Motor neuron (in vitro differentiated cells): ENCODE measurements at places on chromosomes 2 and 18. TPM values are rescaled to one million over a fixed set of nuclear protein-coding genes. Genes with fewer than 3 reads are reported as not detected.

Gene NEURL3
- 0.66 TPM in 1 of 2 replicates, not detected in the other for total RNA-seq

Gene ZNF521
- 2.6 and 12.2 TPM in 2 replicates for total RNA-seq

Gene ERFE
- 1.00 and 1.1 TPM in 2 replicates for total RNA-seq

Gene EGR4
- 0.47 and 0.68 TPM in 2 replicates for total RNA-seq

Gene KCNG2
- total RNA-seq = 0.20 TPM in 1 of 2 replicates, not detected in the other

Gene ANKAR
- 3.7 and 3.9 TPM in 2 replicates for total RNA-seq

Gene CYTIP
- 0.25 TPM in 1 of 2 replicates, not detected in the other for total RNA-seq

Gene RNF152
- total RNA-seq = 30.1 and 35.6 TPM in 2 replicates

Gene CTAGE1
- 0.05 and 0.16 TPM in 2 replicates for total RNA-seq

Gene SERPINB8
- total RNA-seq = 21.5 and 25.5 TPM in 2 replicates

Gene CYS1
- total RNA-seq = 0.23 and 0.50 TPM in 2 replicates

Gene COL4A3
- total RNA-seq = 0.28 and 0.58 TPM in 2 replicates

Gene FSHR
- total RNA-seq = 0.05 and 0.13 TPM in 2 replicates

Gene CRYGD
- total RNA-seq = not detected in 2 replicates

Gene CIB4
- total RNA-seq = not detected in 2 replicates
